Glomerular endothelial cell (primary cell): ENCODE measurements at places on chromosomes 4 and X.

DNA sequence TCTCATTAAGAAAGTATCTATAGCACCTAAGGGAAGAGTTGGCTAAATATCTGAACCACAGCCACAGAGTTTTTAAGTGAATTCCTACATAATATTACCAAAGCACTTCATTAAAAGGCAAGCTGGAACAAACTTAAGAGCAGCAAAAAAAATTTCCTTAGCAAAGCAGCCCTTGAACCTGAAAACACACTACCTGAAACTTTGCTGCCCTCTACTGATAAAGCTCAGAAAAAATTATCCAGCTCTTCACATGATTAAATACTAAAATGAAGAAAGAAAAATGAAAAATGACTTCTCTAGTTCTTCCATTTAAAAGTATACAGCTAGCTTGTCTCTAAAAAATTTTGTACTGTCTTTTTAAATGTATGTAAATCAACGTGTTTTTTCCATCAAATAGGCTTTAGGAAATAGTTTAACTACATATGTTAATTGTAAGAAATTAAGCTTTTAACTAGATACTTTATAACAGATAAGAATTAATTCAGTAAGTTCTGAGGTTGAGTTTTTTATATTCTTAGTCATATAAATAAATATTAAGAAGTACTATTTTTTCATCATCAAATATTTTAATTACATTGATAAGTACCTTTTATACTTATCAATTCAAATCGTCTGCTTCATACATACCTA, 156.1 kb downstream of the STPG2 start:
- DNase-seq, result peak; percentile 50

GRCh38 chr4:88295656-88296055, 11.3 kb upstream of the PPM1K start:
- DNase-seq, result no peak

DNA sequence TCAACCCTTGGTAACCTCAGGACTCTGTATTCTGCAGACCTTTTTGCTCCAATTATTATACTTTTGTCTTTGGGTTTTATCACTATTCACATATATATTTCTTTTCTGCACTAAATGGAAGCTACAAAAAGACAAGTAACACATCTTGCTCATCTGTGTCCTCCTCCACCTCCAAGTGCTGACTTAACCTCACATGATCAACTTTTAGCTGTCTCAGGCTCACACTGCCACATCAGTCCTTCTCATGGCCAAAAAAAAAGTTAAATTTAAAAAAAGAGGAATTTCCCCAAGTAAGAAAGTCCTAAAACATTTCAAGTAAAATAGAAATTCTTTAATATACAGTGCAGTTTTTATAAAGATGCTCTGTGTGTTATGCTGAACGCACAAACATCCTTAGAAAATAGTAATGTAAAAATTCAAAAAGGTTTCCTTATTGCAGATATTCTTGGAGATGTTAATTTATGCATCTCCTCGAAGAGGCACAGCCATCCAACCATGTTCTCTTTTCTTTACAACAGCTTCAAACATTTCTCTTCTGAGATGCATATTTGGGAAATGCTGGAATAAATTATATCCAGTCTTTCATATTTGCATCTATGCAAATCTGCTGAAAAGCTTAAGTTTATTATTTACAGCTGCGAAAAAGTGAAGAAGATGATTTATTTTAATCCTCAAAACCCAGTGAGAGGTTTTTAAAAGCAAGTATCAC, 37.6 kb downstream of the ARAP2 start:
- DNase-seq, result no peak

DNA sequence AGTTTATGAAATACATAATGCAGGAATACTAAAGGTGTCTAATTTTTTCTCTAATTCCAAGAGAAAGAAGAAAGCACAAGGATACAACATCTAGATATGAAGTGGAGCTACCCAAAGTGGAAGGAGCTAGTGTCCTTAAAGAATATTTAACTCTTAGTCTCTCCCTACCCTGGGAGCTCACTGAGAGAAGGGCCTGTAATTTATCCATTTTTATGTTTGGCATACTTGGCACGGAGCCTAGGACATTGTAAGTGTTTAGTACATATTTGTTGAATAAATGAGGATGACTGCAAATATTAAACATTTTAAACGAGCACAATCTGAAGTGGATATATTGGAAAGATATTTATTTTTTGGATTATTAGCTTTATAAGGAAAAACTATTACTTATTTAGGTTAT, 674.8 kb downstream of the IQCM start:
- DNase-seq, result no peak

DNA sequence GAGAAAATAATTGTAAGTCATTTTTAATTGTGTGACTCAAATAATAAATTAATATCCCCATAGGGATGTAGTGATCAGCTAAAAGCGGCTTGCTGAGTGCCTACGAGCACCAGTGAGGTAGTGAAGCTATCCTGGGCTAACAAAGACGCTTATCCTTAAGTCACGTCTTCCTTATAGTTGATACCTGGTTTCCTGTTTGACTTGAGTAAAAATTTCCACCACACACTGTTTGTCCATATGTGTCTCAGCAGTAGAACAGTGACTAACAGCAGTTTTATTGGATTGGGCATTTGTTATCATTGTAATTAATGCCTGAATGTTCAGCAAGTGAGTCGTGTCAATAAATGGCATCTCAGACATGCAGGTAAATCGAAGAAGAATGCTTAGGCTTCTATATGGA, 241.1 kb downstream of the GRXCR1 start:
- DNase-seq, result no peak

GRCh38 chr4:98601708-98602107, 56.7 kb downstream of the TSPAN5 start:
- DNase-seq, result no peak

DNA sequence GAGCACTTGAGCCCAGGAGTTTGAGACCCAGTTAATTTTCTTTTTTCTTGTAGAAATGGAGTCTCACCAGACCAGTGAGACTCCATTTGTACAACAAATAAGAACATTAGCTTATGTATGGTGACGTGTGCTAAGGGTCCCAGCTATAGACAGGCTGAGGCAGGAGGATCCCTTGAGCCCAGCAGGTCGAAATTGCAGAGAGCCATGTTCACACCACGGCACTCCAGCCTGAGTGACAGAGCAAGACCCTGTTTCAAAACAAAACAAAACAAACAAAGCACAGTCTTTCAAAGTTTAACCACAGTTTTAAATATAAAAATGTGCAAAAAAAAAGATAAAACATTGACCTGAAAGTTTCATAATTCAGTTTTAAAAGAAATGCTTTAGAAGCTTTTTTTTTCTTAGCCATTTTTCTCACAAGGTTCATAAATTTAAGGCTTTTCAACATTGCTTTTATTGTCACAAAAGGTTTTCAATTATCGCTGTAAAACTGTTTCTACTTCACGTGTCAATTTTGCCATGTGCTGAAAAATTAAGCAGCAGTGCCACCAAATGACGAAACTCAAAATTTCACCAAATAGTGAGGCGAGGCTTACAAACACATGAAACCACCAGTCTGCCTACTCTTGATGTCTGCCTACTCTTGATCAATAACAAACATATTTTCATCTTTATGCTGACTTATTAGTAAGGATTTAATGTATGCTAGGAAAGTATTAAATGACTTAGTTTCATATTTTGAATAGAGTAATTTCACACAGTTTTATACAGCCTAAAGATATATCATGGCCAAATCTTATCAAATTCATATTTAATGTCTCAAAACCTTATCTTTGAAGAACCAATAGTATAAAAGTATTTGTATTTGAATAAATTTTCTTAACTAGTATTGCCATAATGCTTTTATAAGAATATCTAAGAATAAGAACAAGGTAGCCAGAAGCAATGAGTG, 126.3 kb downstream of the NEK1 start:
- DNase-seq, result peak; percentile 42

DNA sequence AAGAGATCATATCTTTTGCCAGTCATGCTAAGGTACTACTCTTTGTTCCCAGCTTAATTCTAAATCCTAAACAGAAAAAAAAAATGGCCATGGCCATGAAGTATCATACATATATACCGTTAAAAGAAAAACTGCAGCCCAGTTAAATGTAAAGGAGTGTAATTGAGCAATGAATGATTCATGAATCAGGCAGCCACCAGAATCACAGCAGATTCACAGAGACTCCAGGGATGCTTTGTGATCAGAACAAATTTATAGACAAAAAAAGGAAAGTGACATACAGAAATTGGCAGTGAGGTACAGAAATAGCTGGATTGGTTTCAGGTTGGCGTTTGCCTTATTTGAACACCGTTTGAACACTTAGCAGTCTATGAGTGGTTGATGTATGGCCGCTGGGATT, 42.1 kb upstream of the PDGFC start:
- DNase-seq, result no peak

DNA sequence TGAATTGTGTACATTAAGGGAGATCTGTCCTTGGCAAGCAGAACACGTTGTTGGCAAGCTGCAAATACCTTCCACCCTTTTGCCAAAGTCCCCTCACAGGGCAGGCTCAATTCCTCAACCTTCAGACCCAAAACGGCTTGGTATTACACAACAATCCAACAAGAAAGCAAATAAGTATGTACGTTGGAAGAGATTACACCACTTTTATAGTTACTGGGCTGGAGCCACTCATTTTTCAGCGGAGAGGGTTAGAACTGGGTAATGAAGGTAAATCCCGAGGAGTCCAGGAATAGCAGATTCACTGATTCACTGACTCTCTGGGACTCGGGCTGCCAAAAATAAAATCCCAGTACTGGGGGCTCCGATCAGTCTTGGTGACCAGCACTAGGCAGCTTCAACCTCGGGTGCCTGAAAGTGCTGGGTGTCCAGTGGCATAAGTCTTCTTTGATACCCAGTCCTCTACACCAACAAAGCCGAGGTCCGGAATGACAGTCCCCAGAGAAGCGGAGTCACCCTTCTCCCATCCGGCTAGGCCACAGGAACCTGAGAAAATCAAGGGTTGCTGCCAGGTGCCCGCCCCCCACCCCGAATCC, 587 bp downstream of the TIMM8A start:
- no peak for DNase-seq

DNA sequence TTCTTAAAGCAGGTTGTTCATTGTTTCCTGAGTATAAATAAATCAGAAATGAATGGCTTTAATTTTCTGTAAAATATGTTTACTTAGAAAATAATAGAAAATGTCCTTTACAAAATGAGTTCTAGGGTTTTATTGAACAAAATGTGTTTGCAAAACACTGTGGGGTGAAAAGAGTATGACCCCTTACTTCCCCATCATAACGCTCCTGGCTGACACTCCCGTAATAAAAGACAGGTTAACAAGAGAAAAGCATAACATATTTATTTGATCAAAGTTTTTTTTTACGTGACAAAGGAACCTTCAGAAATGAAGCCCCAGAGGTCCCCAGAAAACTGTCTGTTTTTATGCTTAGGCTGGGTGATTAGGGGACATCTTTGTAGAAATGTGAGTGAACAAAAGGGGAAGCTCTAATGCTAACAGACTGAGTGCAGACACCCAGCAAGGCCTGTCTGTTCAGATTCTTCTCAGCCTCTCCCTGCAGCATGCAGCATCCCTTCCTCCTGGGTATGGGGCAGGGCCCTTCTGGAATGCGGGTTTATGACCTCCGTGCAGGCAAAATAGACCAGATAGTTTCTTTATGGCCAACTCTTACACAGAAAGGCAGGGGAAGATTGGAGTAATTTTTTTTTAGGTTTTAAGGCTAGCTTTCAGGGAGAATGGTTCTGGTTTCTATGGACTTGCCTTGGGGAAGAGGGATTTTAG, 26.1 kb downstream of the ZFP42 start:
- DNase-seq, result no peak

DNA sequence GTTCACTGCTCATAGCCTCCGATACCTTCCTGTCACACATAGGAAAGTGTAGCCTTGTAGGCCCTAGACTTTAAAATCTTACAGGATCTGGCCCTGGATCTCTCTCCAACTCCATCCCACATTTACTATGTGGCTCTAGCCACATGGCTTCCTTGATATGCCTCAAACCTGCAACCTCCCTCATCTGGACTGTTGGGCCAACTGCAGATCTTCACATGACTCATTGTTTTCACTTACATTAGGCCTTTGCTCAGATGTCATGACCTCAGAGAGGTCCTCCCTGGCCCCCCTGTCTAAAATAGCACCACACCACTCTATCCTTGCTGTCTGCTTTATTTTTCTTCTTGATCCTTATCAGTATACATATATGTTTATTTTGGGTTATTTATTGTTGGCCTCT, 8.1 kb upstream of the NR0B1 start:
- no peak for DNase-seq

DNA sequence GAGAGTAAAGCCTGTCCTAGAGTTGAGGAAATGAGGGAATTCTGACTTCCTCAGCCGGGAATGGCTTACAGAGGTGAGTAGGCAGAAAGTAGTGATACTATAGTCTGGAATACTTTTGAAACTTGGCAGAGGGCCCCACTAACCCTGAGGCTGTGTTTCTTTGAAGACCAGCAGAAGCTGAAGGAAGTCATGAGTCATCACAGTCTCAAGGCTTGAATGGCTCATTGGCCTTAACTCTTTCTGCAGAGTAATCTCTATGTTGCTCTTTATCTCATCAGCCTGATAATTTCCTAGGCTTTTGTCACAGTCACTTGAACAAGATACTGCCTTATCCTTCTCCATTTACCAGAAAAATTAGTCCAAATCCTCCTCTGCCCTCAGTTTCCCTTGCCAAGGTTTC, 80.8 kb downstream of the ANKRD50 start:
- peak; percentile 99 for DNase-seq

DNA sequence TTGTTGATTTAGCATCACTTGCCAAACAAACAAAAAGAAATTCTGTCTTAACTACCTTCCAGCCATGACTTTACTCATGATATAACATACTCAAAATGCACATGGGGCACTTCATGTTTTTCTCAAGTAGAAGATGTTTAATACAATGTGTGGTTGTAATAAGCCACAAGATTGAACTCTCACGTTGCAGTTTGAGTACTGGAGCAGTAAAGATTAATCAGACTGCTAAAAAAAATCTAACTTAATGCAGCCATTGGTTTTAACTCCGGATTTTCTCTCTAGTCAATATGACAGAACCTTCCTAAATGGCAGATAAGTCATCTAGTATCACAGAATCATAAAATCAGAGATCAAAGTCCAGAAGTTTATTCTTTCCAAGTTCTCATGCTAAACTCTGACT, 117.9 kb downstream of the SH3KBP1 start:
- DNase-seq, result no peak
